ENCODE measurements at places on chromosomes 1 and 21. TPM values are rescaled to one million over a fixed set of nuclear protein-coding genes. Genes with fewer than 3 reads are reported as not detected.

DNA sequence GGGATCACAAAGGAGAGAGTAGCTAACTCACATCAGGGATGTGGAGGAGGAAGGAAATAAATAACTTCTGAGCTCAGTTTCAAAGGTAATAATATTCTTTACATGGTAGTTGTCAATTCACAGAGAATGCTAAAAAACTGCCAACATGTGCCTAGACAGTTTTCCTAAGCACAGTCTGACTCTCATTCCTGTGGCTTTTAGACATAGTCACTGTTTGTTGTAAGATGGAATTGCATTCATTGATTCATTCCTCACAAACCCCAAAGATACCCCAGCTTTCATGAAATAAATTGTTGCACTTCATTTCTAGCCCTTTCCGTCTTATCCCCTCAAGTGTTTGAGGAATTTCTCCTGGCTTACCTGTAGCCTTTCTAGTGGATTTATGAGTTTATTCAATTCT lies 263.9 kb downstream of the NTNG1 start:
- DNase-seq: no peak

- no peak for DNase-seq
Observed at GRCh38 chr1:193706766-193707165, 520.4 kb upstream of the B3GALT2 start.

DNA sequence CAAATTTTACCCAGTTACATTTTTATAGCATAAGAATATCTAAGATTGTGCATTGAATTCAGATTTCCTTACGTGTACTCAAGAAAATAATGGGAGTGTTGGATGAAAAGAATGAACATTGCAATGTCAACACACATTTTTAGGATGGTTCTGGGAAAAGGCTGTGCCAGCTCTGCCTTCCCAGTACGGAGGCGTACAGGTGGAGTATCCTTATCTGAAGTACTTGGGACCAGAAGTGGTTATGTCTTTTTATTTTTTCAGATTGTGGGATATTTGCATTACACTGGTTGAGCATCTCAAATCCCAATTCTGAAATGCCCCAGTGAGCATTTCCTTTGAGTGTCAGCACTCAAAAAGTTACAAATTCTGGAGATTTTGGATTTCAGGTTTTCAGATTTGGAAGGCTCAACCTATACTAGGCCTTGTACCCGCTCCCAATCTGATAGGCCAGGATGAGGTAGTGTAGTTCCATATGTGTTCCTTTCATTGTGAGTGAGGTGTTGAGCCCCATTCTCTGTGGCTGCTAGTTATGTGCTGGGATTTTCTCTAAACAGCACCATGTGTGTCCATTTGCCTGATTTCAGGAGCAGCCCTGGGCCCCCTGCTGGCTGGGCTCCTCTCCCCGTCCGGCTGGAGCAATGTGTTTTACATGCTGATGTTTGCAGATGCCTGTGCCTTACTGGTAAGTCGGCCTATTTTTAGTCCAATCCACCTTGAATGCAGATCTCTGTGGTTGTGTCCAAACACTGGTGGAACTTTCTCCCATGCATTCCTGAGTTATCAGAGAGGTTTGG lies 60.8 kb downstream of the SLC37A1 start:
- no peak for DNase-seq

- DNase-seq: peak; percentile 63
Observed at GRCh38 chr1:180158149-180159147, 3.8 kb downstream of the QSOX1 start.

DNA sequence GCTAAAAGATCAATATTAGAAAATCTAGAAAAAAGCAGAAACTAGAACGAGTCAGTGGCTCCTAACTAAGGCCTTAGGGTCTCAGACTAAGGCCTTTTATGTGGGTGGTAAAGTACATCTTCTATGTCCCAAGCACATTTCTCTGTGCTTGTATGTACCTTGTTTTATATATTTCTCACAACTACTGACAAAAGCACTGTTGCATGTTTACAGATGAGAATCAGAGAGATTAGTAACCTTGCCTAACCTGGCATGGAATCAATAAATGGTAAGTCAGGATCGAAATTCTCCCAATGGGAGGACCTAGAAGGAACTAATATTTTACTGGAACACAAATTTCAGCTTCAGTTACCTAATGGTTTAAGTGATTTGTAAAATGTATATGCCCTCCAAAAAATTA lies 160.9 kb downstream of the FGGY start:
- DNase-seq: no peak

GRCh38 chr1:98280049-98280448 lies 359.2 kb upstream of the DPYD start:
- no peak for DNase-seq

- no peak for DNase-seq
Observed at GRCh38 chr1:54342288-54342687, 63.9 kb downstream of the SSBP3 start.

DNA sequence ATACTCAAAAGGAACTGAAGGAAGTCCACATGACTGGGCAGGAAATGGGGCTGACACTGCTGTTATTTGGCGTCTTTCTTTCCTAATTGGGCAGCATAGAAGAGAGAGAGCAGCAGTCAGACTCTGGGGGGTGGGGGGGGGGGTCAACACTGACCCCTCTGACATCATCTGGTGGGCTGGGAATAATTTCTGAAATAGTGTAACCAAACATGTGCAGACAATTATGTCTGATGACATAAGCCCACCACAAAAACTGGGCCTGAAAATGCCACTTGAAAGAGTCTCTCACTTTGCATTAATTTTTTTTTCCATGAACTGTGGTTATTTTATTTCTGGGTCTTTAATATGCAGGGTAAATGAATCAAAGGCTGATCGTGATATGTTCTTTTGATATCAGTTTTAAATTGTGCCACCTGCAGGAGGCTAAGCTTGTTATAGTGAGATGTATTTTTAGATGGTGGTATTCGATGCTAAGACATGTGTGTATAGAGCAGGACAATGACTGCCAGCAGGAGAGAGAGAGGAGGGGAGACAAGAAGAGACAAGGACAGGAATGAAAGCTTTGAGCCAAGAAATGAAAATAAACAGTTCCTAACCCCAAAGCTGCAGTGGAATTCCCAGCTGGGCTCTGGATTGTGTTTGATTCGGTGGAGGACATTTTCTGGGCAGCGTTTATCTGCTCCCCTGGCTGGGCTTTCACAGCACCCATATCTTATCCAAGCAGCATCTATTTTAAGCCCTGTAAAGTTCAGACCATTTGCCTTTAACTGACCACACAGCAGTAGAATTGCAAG lies 264.7 kb downstream of the PBX1 start:
- DNase-seq: no peak

GRCh38 chr1:160830321-160831153 lies 32.1 kb downstream of the CD244 start:
- DNase-seq: peak; percentile 69

- no peak for DNase-seq
Observed at GRCh38 chr1:157961805-157962762, 31.4 kb upstream of the KIRREL1 start.

GRCh38 chr1:45018599-45019230 lies 6.7 kb downstream of the UROD start:
- peak; percentile 84 for DNase-seq

DNA sequence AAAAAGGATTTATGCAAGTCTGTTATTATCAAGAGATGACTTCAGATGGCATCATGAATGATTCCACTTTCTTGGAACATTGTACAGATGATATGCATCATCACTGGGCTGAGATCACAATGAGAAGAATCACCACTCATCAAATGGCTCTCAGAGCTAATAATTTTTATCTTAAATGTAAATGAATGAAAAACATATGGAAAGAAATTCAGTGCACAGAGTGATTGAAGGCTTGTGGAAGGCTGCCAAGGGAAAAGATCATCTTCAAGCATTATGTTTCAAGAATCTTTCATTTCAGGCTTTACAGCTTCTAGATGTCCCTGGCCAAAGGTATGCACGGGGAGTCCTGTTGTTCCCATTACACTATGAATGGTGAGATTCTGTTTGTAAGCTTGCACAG lies 955.7 kb downstream of the TTLL7 start:
- no peak for DNase-seq

The GPX7 gene
- total RNA-seq: 36.1 TPM

The PPT1 gene
- total RNA-seq: 62.6 TPM

The KCNJ6 gene
- total RNA-seq: 9.2 TPM

The GPR52 gene
- 0.54 TPM for total RNA-seq

The GUCA2B gene
- total RNA-seq: not detected

The PTGER3 gene
- not detected for total RNA-seq

The UBXN10 gene
- total RNA-seq: not detected
